ENCODE measurements at places on chromosomes 4 and X.

GRCh38 chr4:144663834-144664475, 18.0 kb downstream of the HHIP start:
- DNase-seq: no peak

GRCh38 chr4:149997881-149998421, 80.3 kb upstream of the DCLK2 start:
- no peak for DNase-seq

DNA sequence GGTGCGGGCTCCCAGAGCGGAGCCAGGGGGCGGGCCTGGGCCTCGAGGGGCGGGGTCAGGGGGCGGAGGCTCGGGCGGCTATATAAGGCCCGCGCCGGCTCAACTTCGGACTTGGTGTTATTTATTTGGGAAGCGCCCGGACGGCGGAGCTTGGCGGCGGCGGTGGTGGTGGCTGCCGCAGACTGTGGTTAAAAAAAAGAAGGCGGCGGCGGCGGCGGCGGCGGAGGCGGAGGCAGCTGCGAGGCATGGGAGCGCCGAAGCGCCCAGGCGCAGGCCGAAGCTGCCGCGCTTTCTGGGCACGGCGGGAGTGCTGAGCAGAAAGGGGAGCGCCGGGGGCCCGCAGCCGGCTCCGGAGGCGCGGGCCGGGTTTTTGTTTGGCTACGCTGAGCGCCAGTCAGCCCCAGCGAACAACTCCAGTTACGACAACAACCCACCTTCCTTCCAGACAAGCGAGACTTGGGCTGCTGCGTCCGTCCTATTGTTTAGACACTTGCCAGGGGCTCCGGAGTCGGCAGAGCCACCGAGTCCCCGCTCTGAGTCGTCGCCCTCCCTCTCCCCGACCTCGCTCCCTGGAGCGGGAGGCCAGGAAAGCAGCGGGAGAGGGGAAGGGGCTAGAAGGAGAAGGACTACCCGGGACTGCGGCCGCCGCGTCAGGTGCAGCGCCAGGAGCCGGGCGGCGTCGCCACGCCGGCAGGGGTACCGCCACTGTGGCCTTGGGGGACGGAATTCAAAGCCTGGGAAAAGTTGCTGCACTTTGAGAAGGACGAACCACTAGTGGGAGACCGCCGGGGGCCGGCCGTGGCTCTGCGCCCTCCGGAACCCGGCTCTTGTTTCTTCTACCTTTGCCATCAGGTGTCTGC, at the start of gene SLIT2:
Gene SLIT2 (plus strand): TSS at position 110 of the 860 bp plus-strand sequence. CDS start 1,911 bp downstream, outside the sequence.
- DNase-seq: peak; percentile 29

- peak; percentile 73 for DNase-seq
Measured at GRCh38 chr4:2356123-2357069, 62.0 kb downstream of the ZFYVE28 start.

- DNase-seq: no peak
Measured at GRCh38 chr4:27242217-27242616, 381.6 kb downstream of the STIM2 start.

DNA sequence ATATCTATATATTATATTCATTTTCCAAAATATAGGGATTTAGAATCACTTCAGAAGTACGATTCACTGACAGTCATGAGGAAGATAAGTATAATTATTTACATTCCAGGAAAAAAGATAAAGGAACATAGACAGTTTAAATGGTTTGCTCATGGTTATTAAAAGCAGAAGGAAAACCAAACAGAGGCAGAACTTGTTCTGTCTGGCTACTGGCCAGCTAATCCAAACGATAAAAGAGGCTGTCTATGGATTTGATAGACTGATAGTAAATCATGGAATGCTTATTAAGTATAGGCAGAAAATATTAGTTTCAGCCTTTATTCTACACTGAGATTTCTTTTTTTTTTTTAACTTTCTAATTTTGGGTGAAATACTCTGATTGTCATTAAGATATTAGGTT, 50.2 kb downstream of the RPGR start:
- no peak for DNase-seq

- no peak for DNase-seq
Measured at GRCh38 chrX:112058255-112058654, 24.3 kb downstream of the TRPC5 start.

DNA sequence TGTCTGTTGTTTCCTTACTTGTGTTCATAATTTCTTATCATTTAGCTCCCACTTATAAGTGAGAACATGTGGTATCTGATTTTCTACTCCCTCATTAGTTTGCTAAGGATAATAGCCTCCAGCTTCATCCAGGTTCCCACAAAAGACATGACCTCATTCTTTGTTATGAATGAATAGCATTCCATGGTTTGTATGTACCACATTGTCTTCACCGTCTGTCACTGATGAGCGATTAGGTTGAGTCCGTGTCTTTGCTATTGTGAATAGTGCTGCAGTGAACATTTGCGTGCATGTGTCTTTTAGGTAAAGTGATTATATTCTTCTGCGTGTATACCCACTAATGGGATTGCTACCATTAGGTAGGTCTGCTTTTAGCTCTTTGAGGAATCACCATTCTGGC, 624.3 kb upstream of the EPHA5 start:
- no peak for DNase-seq

GRCh38 chr4:44159991-44160390, 288.6 kb downstream of the KCTD8 start:
- DNase-seq: no peak

DNA sequence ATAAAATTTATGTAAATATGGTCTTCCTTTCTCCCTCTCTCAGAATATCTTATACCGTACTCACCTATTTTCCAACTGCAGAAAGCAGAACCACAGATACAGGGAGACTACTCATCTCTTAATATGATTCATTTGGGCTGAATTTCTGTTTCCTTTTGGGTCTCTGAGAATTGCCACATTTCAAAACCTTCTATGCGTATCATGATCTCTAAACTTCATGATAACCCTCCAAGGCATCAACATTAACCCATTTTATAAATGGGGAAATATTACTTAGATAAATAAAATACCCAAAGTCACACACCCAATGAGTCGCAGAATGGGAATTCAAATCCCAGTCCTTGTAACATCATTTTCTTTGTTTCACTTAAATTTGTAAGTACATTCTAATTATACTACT, 16.6 kb upstream of the PRDM8 start:
- DNase-seq: no peak

DNA sequence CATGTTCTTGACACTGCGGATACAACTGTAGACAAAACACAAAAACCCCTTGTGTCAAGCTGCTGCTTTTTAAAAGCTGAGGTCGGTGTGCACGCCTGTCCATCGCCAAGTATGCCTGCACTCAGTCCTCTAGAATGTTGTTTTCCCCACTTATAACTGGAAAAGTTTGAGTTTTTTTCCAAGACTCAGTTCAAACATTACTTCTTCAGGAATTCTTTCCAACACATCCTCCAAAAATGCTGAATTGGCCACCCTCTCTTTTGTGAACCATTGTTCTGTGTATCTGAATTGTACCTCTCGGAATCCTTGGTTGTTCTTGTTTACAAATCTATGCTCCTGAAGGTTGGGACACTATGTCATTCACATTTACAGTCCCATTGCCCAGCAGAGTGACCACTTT, 94.6 kb downstream of the REELD1 start:
- DNase-seq: no peak

GRCh38 chrX:153366119-153366518, 32.2 kb downstream of the ZNF275 start:
- DNase-seq: no peak

- no peak for DNase-seq
Measured at GRCh38 chr4:17718471-17718870, 63.0 kb downstream of the FAM184B start.

GRCh38 chr4:121189326-121190215, 25.4 kb upstream of the TNIP3 start:
- no peak for DNase-seq

DNA sequence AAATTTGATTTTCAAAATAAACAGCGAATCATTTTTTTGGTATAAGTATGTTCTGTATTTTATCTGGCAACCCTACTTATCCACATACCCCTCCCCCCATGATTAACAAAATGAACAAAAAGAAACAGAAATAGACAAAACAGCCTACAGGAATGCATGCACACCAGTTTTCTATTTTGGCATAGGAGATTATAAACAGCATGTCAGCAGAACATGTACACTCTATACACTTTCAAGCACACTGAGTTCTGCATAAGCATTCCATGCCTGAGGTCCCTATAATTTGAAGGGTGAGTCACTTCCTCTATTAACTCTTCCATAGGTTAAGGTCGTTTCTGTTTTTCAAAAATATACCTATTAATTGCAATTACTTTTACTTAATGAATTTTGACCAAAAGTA, 28.0 kb upstream of the ZNF280C start:
- DNase-seq: no peak

GRCh38 chr4:139207247-139207646, 30.2 kb upstream of the ELF2 start:
- no peak for DNase-seq

- no peak for DNase-seq
Measured at GRCh38 chr4:173807347-173807746, 277.3 kb upstream of the HAND2 start.

DNA sequence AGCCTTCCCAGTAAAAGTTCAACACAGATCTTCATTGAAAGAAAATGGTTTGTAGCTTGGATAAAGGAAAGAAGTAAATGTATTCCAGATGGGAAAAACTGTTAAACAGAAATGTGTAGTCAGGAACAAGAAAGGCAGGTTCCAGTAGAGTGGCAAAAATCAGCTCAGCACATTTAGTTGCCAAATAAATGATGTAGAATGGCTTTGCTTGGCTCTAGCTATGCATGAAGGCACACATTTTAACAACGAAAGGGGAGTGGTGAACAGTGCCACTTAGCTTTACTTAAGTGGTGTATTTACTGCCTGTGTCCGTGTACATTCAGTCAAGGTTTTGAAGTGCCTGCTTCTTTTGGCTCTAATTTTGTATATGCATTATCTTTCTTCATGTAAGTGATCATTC, 644.5 kb upstream of the ATOH1 start:
- DNase-seq: no peak

- DNase-seq: peak; percentile 60
Measured at GRCh38 chrX:28920153-28920943, 333.1 kb downstream of the IL1RAPL1 start.

DNA sequence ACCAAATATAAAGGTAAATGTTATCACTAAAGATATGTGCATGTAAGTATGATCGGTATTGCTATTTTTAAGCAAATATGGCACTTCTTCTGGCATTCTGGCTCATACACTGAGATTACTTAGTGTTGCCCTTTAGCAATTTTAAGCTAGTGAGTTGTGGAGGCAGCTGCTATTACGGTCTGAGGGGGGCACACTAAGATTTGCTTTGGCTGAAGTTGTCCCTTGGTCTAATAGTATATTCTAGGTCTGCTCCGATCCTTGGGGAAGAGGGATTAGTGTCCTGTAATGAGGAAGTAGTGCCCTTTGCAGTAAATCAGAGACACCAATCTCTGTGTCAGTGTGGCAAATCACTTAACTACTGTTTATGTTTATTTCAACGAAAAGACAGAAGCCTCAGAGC, 196.5 kb upstream of the FTHL17 start:
- DNase-seq: no peak

DNA sequence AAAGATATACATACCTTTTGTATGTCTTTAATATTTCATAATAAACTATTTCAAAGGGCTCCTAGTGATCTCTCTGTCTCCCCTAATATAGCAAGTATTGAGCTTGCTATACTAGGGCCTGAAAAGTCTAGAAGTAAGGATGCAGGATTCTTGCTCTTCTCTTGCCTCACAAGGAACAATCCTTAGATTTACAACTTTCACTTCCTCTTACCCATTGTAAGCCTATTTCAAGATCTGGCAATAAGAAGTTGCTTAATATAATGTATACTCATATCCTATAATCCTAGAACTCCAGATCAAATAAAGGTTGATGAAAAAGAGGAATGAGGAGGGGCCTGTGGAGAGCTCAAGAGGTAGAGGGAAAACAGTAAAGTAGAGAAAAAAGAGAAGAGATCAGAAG, 40.8 kb upstream of the CHRDL1 start:
- no peak for DNase-seq

GRCh38 chrX:153153516-153153915, 25.6 kb upstream of the MAGEA1 start:
- DNase-seq: no peak
